Inflammatory macrophage treated with lipopolysaccharide for 4 hours (primary cell): ENCODE measurements at places on chromosomes 4 and X.

- no peak for DNase-seq
These were observed at the start of gene WNK3 for GRCh38 chrX:54357414-54358377. Gene WNK3, minus strand, starts transcription at chrX:54358046.

DNA sequence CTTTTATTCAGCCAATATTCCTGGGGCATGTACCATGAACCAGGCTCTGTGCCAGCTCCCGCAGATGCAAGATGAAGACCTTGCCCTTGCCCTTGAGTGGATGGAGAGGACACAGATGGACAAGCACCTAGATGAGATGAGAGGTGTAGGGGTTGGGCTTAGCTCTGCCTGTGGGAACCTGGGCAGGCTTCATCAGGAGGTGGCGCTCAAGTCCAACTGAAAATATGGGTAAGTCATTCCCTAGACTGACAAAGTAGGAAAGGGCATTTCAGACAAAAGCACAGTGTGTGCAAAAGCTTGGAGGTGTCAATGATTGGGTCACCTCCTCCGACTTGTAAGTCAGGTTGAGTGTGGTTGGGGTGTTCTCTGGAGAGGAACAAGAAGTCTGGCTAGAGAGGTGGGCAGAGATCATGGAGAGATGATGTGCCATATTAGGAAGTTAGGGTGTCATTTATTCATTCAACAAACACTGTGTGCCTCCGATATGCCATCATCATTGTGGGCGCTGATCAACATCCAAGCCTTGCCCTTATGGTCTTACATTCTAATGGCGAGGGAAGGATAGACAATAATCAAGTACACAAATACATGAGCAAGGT lies 64.6 kb downstream of the ANAPC4 start:
- peak; percentile 18 for DNase-seq

- DNase-seq = no peak
These were observed 435.0 kb downstream of the MAGEE1 start for GRCh38 chrX:76862509-76862908.

GRCh38 chrX:73963682-73964081 lies 340.3 kb upstream of the ZCCHC13 start:
- no peak for DNase-seq

GRCh38 chr4:54539500-54540029 lies 118.2 kb upstream of the KIT start:
- peak; percentile 26 for DNase-seq

- no peak for DNase-seq
These were observed 31.7 kb downstream of the USP9X start for GRCh38 chrX:41116948-41117347.

- peak; percentile 25 for DNase-seq
These were observed 2.9 kb upstream of the EIF1AX start for GRCh38 chrX:20144491-20144890.

DNA sequence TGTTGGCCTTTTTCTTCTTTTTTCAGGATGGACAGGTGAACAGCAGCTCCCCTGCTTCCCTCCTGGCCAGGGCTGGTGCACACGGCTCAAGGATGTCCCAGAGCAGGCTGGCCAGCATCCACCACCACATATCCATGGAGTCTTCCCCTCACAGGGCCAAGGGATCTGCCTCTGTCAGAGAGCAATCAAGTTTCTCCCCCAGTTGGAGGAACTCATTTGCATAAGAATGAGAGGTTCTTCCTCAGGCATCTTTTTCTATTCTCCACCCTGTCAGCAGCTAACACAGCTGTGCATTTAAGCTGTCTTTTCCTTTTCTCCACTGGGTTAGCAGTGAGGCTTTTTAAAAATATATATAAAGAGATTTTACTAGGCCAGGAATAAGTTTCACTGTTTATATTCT lies 143.8 kb downstream of the ANAPC10 start:
- DNase-seq = no peak

- no peak for DNase-seq
These were observed 19.0 kb upstream of the PDE5A start for GRCh38 chr4:119647558-119647957.

- DNase-seq = no peak
These were observed 124.5 kb upstream of the NOCT start for GRCh38 chr4:138890891-138891570.

- DNase-seq = peak; percentile 31
These were observed 1.0 kb upstream of the SNCA start for GRCh38 chr4:89837993-89838390.

GRCh38 chr4:51894059-51894645 lies 51.2 kb downstream of the DCUN1D4 start:
- no peak for DNase-seq

DNA sequence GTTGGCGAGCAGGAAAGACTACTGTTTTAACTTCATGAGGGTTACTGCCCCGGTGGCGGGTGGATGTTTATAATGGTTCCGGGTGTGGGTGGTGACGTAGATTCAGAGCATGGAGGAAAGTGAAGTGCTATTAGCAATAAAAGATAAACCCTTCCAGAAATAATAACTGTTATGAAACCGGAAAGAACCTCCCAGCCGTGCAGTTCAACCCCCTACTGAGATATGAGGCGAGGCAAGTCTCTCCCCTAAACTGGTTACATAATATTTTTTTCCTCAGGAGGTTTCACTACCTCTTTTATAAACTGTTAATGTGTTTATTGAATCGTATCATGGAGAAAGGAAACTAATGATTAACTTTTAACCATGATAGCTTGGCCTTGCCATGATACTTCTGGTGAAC lies 33.9 kb upstream of the STIM2 start:
- peak; percentile 88 for DNase-seq

GRCh38 chrX:39020051-39020669 lies 218.9 kb downstream of the MID1IP1 start:
- DNase-seq = peak; percentile 18

DNA sequence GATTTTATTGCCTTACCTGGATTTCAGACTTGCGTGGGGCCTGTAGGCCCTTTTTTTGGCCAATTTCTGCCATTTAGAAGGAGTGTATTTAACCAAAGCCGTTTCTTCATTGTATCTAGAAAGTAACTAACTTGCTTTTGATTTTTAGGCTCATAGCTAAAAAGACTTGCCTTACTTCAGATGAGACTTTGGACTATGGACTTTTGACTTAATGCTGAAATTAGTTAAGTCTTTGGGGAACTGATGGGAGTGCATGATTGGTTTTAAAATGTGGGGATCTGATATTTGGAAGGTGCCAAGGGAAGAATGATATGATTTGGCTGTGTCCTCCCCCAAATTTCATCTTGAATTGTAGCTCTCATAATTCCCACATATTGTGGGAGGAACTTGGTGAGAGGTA lies 7.7 kb upstream of the UGT2B10 start:
- DNase-seq = no peak

DNA sequence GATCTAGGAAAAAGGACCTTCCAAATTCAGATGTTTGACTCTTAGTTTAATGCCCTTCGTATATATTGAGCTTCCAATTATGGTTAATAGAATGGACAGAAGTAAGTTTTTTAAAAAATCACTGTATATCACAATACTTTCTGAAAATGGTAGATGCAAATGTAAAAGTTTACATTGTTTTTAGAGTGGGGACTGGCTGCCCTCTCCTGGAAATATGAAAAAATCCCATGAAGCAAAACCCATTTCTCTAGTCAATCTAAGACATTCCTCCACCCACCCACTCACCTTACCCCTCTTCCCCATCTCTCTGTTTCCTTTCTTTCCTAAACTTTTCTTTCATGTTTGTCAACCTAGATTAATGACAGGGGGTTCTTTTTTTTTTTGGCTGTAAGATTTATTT lies 134.5 kb downstream of the ARHGAP6 start:
- peak; percentile 8 for DNase-seq

- DNase-seq = no peak
These were observed 18.2 kb downstream of the ANKRD50 start for GRCh38 chr4:124694306-124694705.

GRCh38 chr4:65241257-65241997 lies 428.9 kb downstream of the EPHA5 start:
- no peak for DNase-seq

- no peak for DNase-seq
These were observed 1266.8 kb upstream of the PCDH7 start for GRCh38 chr4:29453303-29453820.
